Activated T-cell treated with anti-CD3 and anti-CD28 coated beads, Interleukin-2, amount 50 U/mL, for 48 hours (primary cell): ENCODE measurements at places on chromosomes 12 and 14.

- no peak for DNase-seq
Measured at GRCh38 chr14:89963288-89963978, 7.7 kb downstream of the TDP1 start.

DNA sequence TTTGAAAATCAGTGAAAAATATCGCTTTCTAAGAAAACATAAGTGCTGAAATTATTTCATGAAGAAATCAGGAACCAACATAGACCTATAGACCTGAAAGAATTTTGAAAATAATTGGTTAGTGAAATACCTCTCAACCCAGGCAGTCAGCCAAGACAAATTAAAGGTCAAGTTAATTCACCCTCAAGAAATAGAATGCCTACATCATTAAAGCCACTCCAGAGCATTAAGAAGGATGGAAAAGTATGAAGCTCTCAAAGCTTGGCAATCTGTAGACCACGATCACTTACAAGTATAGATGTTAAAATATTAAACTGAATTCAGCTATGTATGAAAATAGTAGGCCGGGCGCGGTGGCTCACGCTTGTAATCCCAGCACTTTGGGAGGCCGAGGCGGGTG is 48.3 kb downstream of the SFSWAP start:
- DNase-seq = no peak

DNA sequence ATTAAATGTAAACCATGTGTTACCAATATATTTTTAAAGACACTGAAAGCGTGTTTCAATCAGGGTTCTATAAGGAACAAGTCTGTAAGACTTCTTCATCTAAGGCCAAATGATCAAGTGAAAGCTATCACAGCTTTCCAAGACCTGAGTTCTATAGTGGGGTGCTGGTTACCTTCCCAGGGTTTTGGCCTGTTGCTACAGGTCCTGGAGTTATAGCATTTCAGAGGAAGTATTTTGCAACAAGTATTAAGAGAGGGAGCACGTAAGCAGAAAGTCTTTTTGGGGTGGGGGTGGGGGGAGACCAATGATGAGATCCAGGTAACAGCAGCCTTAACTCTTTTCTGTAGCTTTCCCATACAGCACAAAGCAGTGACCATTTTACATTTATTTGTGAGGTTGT is 43.8 kb downstream of the FOXN3 start:
- DNase-seq = no peak

DNA sequence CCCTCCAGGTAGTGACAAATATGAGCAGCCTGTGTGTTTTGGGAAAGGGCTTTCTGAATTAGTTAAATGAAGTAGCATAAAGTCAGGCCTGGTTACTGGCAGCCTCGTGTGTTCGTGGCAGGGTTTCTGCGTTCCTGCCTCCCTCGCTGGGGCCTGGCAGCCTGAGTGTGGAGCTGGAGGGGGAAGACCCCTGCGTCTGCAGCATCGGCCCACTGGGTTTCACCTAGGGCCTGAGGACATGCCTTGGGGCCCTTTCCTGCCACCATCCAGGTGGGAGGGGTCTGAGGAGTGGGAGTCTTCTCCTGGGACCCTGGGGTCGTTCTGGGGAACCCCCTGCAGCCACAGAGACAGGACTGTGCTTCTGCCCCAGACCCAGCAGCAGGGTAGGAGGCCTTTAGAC is 20.4 kb upstream of the AMN start:
- no peak for DNase-seq

GRCh38 chr14:89336338-89336737 is 80.7 kb downstream of the FOXN3 start:
- no peak for DNase-seq

- DNase-seq = no peak
Measured at GRCh38 chr12:109736552-109737108, 23.0 kb downstream of the FAM222A start.

GRCh38 chr14:94123296-94123695 is 6.1 kb downstream of the IFI27L2 start:
- no peak for DNase-seq

DNA sequence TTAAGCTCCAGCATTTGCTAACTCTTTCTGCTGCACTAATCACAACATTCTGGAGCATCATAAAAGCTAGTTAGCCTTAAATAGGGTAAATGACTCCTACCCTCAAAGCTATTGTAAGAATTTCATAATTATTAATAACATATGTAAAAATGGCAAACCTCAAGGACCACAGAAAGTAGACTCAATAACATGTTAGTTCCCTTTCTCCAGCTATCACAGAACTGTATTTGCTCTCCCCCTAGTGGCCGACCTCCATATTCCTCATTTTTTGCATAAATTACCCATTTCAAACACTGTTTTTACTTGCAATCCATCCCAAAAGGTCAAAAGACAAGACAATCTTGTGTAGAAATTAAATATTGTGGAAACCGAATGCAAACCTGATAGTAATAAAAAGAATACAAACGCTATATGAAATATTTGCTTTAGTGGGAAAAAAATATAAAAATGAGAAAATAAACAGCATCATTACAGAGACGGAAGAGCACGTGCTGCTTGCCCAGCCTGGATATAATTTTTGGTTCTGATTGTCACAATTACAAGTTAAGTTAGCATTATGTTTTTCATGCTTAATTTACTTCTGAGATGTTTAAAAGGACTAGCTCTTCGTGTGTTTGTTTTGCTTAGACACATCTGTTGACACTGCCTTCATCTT is 97.9 kb downstream of the RERGL start:
- DNase-seq = no peak

DNA sequence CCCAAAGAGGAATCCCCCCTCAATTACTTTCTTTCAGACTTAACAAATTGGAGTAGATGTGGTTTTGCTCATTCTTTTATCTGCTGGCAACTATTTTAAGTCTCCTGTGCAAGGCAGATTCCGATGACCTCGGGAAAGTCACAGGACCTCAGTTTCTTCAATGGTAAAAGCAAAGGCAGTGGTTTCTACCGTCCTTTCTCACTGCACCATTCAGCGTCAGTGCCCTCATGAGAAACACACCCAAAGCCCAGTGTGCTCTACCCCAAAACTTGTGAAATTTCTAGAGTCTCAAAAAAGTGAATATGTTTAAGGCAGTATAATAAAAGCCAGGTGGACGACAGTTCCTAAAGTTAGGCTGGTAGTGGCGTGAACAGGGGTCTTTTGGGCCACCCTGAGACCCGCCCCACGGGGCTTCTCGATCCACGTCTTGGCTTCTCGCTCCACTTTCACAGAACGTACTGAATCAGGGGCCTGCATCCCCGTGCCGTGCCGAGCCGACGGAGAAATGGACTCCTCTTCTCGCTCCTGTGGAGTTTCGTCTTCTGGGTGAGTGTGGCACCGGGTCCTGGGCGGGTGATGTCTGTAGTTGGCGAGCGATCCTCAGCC is 1.3 kb upstream of the ARHGAP5 start:
- DNase-seq = no peak

GRCh38 chr14:101147848-101148247 is 244.3 kb upstream of the RTL1 start:
- DNase-seq = no peak

DNA sequence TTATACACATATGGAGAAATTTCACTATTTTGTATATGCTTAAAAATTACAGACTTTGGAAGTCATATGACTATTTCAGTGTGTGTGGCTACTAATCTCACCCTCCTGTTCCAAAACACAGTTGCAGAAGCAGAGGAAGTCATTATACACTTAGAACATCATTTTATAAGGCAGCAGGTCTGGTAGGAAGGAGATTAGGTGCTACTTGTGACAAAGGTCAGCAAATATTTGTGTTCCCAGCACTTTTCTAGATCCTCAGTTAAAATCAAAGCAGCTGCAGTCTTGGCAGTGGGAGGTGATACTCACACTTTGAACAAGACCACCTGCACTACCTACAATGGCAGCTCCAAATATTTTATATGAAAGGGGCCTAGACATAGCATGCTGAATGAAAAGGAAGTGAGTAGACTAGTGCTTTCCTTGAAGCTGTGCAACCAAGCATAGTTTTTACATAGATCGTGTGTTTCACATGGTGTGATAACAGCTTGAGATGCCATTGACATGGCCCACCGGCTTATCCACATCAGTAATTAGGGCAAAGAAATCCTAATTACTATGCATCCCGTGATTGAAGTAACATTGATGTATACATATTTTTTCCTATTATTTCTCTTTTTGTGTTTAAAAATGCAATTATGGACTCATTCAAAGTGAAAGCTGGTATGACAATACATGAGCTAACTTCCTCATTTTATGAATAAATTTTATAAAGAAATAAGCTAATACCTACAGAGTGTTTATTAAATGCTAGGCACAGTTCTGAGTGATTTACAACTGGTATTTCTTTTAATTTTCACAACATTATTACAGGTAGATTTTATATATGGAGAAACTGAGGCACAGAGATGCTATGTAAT is 5.3 kb downstream of the GYS2 start:
- DNase-seq = no peak

DNA sequence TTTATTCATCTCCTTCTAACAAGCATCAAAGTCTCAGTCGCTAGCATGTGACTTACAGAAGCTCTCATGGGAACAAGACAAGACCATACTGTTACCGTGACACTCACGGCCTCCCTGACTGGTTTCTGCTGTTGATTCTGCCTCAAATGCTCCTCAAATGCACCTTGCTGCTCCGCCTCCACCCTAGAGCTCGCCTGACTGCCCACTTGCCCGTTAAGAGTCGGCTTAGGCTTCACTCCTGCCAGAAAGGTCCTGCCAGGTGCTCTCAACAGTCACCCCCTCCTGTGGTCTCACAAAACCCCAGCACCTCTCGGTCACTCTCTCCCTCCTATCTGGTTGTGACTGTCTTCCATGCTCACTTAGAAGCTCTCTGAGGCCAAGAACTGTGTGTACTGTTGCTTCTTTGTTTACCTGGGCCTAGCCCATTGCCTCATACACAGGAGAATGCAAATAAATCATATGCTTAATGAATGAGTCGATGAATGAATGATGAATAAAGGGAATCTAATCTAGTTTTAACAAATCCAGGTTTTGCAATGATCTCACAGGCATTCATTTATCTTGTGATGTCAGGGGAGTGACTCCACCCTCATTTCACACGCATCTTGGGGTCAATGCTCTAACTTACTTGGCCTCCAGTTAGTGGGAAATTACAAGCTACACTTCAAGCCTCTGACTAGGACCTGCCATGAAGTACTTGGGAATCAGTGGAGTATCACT is 41.3 kb downstream of the SSH1 start:
- no peak for DNase-seq

DNA sequence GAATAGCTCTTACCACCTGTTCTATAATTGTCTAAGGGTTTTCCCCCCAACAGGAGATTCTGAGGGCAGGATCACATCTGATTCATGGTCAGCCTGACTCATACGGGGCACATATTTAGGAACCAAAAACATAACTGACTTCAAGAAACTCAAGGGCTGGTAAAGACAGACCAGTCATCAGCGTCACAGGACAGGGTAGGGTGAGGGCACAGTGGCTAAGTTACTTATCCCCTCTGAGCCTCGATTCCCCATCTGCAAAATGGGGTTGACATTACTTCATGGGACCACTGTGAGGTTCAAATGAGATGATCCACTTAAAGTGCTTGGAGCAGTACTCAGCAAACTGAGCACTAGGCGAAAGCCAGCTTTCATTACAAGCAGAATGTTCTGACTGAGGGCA is 606 bp downstream of the CINP start:
- DNase-seq = peak; percentile 69

DNA sequence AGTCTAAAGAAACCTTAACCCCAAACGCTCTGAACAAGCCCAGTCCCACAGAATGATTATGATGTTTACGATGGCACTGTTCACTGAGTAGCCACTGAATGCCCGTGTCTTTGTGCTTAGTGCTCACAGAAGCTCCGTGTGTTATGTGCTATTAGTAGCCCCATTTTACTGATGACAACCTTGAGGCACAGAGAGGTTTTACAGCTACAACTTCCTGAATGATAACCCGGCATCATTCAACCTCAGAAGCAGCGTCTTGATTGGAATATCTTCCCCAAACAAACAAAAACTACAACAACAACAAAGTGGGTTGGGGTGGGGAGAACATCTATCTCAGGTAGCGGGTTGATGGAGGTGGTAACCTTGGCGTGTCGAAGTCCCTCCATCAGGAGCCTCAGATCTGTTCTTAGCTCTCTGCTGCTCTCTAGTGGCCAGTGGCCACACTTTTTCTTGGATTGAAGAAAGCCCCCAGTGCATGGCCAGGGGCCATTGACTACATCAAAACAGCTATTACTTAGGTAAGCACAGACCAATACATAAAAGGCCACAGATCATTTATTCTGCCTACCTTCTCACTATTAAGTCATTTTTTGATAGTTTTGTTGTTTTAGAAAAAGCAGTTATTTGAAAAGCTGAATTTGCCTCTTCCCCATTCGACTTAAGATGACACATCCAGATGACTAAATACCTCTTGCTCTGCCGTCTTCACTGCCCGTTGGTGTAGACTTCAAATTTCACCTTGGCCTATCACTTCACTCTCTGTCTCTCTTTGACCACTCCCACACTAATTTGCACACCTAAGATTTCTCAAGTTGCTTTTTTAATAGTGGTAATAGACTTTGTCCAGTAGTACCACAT is 376.9 kb downstream of the GALC start:
- peak; percentile 52 for DNase-seq

DNA sequence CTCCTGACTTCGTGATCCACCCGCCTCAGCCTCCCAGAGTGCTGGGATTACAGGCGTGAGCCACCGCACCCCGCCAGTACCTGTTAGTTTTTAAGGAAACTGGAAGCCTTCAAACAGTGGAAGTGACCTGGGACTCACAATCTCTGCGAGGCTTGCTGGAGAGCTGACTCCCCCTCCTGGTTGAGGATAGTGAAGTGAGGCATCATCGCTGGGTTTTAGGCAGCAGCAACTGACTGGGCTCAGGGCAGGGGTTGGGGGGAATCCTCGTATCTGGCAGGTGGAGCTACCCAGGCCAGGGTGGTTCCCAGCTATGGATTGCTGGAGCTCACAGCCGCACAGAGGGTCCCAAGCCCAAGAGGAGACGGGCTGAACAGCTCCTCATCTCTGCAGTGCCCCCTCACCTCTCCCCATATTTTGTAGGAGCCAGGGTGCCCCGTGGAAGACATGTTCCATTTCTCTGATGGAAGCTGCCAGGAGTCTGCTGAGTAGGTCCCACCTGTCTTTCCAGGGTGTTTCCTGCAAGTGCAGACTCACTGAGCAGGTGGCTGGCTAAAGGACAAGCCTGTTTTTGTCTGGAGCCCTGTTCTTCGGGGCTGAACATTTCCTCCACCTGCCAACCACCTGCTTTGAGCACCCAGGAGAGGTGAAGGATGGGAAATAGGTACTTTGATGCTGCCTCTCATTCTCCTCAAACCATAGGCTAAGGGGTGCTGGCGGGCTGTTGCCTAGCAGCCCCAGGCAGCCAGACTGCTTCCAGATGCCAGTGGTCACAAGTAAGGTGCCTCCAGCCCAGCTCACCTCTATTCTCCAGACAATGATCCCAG is 3.1 kb downstream of the AVIL start:
- no peak for DNase-seq

DNA sequence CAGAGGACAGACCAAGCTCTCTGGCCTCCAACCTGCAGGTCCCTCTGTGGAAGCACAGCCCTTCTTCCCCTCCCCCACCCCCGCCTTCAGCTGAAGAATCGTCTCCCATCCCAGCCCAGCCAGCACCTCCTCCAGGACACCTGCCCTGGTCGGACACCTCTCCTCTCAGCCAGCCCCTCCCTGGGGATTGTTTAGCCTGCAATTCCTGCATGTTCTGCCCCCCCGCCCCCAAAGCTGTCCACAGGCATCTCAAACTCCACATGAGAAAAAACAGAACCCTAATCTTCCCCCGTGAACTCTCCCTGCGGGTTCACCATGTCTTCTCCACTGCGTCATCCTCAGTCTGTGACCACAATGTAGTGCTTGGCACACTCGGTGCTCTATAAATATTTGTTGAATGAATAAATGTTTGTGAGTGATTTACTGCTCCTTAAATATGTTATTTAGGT is 24.1 kb downstream of the PRIMA1 start:
- no peak for DNase-seq

GRCh38 chr12:71503579-71504391 is 64.2 kb downstream of the LGR5 start:
- DNase-seq = no peak
